Regular cardiac myocyte (primary cell): ENCODE measurements at places on chromosomes 11 and 22. TPM values are rescaled to one million over a fixed set of nuclear protein-coding genes. Genes with fewer than 3 reads are reported as not detected.

The OR51B5 gene
- 0.28 TPM in 1 of 2 replicates, not detected in the other for total RNA-seq

The MN1 gene
- 1.3 and 3.1 TPM in 2 replicates for total RNA-seq

The KCTD14 gene
- 0.56 and 1.9 TPM in 2 replicates for total RNA-seq

The C11orf97 gene
- total RNA-seq: not detected in 2 replicates

The FZD4 gene
- 49.6 and 52.0 TPM in 2 replicates for total RNA-seq

The HIC2 gene
- total RNA-seq: 2.8 and 3.3 TPM in 2 replicates

The NLRP14 gene
- total RNA-seq: under 0.01 and 0.19 TPM in 2 replicates

The TIMP3 gene
- total RNA-seq: 175 and 211 TPM in 2 replicates

The CWC15 gene
- 38.0 and 43.1 TPM in 2 replicates for total RNA-seq

The OR52M1 gene
- total RNA-seq: not detected in 2 replicates

The TEX12 gene
- not detected in 2 replicates for total RNA-seq

The APOBEC3H gene
- 0.19 and 1.1 TPM in 2 replicates for total RNA-seq

The TRPC6 gene
- total RNA-seq: 2.1 and 3.9 TPM in 2 replicates

The SEC14L3 gene
- total RNA-seq: not detected in 2 replicates

The HPX gene
- total RNA-seq: 0.38 and 0.85 TPM in 2 replicates

The OR51G1 gene
- total RNA-seq: not detected in 2 replicates

The ZDHHC5 gene
- 29.9 and 50.4 TPM in 2 replicates for total RNA-seq

The ZNHIT2 gene
- 8.2 and 14.8 TPM in 2 replicates for total RNA-seq

The C11orf87 gene
- under 0.01 and 0.28 TPM in 2 replicates for total RNA-seq

The BACE1-AS gene
- 1.2 and 1.4 TPM in 2 replicates for total RNA-seq

The TST gene
- total RNA-seq: 35.2 and 47.0 TPM in 2 replicates
